ENCODE measurements at places on chromosomes 4 and X.

GRCh38 chrX:153158319-153158718 lies 20.8 kb upstream of the MAGEA1 start:
- no peak for DNase-seq

DNA sequence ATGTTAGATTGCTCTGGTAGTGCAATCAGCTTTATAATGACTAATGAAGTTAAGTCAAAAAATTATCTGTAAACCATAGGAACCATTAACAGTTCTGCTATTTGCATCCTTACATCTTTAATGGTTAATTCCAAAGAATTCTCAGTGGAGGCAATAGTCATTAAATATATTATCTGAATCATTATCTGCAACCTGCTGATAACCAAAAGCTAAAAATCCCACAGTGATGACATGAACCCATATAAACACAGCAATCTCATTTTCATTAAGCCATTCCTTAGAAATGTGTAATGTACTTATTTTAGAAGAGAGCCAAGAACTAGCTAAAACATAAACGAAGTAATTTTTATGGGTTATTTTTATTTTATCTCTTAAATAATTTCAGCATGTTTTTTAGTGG lies 60.2 kb downstream of the MAGEB16 start:
- DNase-seq = no peak

DNA sequence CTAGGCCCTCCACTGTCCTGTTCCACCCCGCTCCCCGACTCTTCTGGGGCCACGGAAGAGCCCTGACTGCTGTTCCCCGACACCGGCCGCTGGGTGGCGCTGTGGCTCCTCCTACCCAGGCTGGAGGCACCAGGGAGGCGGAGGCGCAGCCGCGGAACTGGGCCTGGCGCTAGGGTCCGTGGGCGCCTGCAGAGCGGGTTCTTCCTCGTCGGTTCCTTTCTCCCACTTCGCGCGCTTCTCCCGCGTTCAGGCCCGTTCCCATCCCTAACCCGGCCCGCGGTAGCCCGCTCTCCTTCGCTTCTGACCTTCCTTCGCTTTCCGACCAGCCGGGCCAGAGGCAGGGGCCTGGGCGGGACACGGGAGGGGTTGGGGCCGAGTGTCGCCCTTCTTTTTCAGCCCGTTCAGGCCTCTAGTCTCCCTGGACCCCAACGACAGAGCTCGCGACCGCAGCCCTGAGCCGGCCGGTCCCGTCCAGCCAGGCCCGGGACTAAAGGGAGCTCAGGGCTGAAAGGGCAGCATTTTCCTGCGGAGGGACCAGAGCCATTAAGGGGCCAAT lies 34.3 kb downstream of the NALF2 start:
- peak; percentile 27 for DNase-seq

DNA sequence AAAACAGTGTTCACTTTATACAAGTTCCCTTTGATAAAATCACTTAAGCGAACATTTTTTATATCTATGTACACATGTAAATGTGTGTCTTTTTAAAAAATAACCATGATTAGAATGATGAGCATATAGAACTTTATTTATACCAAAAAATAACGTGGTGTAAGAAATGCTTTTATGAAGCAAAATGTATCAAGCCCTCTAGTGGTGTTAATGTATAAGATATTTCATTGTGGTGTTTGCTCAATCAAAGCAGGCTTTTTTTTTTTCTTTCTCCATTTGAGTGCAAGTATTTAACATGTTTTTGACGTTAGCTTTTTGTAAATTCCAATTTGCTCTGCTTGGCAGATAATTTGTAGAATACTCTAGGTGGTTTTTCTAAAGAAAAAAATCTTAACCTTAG lies 2092.4 kb upstream of the TENM3 start:
- no peak for DNase-seq

- no peak for DNase-seq
Observed at GRCh38 chrX:32289356-32289755, 922.0 kb downstream of the DMD start.

DNA sequence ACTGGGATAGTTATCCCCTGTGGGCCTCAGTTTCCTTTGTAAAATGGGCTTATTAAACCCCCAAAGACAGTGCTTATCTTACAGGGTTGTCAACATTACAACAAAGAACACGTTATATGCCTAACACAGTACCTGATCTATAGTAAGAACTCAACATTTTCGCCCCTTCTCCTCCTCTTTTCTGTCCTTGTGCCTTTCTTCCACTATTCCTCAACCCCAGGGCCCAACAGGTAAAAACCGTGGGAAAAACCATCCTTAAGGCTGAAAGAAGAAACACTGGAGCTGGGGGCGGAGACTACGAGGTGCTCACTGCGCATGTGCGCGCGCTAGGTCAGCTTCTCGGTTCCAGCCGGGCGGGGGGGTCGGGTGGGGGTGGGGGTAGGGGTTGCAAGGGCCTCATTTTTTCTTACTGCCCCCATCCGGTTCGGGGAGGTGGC lies 426 bp upstream of the XIAP start:
- peak; percentile 72 for DNase-seq

GRCh38 chrX:42732506-42732905 lies 45.5 kb downstream of the PPP1R2C start:
- peak; percentile 15 for DNase-seq

- no peak for DNase-seq
Observed at GRCh38 chrX:67612231-67612630, 68.4 kb downstream of the AR start.

Measured in NCI-H2029 (cell line).